NCI-H2107 (cell line): ENCODE measurements at places on chromosomes 4 and X.

GRCh38 chr4:34318773-34319172 lies 1925.5 kb downstream of the ARAP2 start:
- no peak for DNase-seq

DNA sequence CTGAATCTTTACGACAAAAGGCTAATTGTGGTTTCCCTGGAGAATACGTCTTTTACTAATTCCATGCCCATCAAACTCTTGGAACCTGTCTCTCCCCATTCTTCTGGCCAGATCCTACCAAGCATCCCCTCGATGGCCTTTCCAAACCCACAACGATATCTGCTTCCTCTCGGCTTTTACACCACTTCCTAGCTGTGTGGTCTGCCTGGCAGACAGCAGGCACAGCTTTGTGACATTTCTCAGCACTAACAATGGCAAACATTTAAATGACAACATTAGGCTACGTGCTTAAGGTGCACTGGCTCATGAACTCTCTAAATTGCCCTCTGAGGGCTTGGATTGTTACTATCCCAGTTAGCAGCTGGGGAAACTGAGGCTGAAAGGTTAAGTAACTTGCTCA lies 141.0 kb downstream of the NSUN7 start:
- DNase-seq, result no peak

GRCh38 chrX:106964290-106964689 lies 35.7 kb downstream of the MORC4 start:
- DNase-seq, result no peak

DNA sequence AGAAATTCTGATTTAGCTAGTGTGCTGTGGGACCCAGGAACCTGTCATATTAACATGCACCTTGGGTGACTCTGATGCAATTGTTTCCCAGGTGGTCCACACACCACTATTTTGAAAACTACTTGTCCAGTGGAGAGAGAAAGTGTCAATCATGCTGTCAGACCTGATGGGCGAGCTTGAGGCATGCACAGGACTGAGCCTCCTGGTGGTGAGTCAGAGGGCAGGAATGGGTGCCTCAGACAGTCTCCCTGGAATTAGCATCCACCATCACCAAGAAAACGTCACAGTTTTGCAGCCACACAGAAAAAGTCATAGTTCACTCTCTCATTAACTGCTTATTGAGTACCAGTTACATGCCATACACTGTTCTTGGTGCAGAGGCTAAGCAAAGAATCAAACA lies 181.8 kb upstream of the MAOA start:
- no peak for DNase-seq

GRCh38 chr4:183347566-183347965 lies 25.3 kb upstream of the CLDN24 start:
- no peak for DNase-seq

DNA sequence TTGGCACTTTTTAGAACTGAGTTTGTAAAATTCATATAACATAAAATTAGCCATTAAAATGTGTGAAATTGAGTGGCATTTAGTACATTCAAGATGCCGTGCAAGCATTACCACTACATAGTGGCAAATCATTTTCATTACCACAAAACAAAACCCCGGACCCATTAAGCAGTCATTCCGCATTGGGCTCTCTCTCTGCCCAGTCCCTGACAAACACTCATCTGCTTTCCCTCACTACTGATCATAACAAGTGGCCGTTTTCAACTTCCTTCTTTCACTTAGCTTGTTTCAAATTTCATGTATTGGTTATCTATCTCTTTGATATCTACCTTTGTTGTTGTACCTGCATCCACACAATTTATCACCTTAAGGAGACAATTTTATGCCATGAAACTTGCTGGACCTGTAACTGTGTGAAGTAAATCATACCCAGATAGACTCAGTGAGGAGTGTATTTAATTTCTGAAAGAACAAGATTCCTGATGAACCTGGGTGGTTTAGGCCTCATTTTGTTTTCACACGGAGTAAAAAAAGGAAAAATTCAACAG lies 202.1 kb downstream of the OR13H1 start:
- no peak for DNase-seq
